ENCODE measurements at places on chromosomes 16 and 17.

DNA sequence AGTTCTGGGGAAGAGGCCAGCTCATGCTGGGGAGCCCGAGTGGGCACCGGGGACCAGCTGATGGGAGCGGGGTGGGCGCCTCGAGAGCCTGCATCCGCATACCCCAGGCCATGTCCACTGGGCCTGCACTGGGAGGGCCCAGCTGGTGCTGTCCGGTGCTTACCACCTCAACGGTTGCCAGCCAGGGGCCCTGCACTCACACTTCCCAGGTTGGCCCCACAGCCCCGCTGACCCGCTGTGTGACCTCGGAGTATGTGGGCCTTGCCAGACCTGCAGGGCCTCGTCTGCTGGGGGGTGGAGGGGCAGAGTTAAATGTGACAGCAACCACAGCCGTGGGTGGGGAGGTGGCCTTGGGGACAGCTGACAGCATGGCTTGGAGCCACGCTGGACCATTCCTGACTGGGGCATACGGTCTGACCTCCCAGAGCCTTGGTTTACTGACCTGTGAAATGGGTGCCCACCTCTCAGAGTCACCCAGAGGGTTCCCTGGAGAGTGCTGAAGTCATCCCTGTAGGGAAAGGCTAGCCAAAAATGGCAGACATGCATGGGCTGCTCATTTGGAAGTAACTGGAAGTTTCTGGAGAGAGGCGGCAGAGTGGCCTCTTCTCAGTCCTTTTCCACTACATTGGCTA, 5.4 kb upstream of the GAA start:
- no peak for DNase-seq

GRCh38 chr16:26959416-26960009, 107.2 kb upstream of the C16orf82 start:
- no peak for DNase-seq

- DNase-seq, result no peak
These were observed 47.9 kb downstream of the SNX20 start for GRCh38 chr16:50632927-50633800.

GRCh38 chr17:20121359-20122253, 112.4 kb downstream of the SPECC1 start:
- peak; percentile 52 for DNase-seq

GRCh38 chr16:11128211-11129141, 127.5 kb downstream of the SOCS1 start:
- no peak for DNase-seq

GRCh38 chr17:43790311-43790940, 10.2 kb downstream of the CFAP97D1 start:
- DNase-seq, result no peak

DNA sequence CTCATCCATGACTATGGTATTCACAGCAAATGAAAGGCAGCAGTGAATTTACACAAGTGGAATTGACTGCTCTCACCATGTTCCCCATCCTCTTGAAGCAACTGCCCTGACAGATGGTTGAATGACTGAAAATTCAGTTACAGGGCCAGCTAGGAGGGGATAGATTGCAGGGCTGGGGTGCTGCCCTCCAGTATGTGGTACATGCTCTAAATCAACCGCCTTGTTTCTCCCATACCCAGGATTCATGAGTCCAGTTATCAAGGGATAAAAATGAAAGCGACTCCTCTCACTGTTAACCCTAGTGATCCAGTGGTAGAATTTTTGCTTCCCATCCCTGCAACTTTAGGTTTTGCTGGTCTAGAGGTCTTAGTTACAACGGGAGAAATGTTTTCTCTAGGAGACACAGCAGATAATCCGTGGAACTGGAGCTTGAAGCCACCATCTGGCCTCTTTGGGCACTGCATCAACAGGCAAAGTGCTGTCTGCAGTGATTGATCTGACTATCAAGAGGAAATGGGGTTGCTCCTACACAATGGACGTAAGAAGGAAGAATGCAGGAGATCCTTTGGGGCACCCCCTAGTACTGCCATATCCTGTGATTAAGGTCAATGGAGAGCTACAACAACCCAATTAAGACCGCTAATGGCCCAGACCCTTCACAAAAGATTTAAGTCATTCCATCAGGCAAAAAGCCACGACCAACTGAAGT, 32.0 kb downstream of the SCPEP1 start:
- DNase-seq, result peak; percentile 29

DNA sequence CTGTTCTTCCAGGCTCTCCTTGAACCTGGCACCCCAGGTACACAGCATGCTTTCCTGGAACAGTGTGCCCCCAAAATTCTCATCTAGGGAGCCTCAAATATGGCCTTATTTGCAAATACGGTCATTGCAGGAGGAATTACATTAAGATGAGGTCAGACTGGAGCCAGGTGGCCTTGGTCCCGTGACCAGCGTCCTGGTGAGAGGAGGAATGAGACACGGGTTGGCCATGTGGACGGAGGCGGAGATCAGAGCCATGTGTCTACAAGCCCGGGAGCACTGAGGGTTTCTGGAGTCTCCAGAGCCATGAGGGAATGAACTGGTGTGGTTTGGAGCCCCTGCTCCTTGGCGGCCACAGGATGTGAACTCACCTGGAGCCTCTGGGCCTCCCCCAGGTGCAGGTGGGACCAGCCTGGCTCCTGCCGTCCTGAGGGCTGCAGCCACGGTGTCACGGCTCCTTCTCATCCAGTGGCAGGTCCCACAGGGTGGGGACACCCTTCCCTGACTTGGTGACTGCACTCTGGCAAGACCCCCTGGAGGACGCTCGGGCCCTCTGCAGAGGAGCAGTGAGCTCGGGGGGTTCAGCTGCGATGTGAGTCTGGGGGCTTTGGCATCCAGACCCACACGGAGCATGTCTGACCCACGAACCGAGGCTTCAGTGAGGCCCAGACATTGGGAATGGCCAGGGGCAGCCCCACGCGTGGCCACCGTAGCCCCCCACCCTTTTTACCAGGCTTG, 21.8 kb upstream of the GNG13 start:
- no peak for DNase-seq

- no peak for DNase-seq
These were observed 157.5 kb downstream of the ANKFN1 start for GRCh38 chr17:56310782-56311181.

GRCh38 chr17:3961564-3962047, 2.6 kb downstream of the ATP2A3 start:
- DNase-seq, result no peak

DNA sequence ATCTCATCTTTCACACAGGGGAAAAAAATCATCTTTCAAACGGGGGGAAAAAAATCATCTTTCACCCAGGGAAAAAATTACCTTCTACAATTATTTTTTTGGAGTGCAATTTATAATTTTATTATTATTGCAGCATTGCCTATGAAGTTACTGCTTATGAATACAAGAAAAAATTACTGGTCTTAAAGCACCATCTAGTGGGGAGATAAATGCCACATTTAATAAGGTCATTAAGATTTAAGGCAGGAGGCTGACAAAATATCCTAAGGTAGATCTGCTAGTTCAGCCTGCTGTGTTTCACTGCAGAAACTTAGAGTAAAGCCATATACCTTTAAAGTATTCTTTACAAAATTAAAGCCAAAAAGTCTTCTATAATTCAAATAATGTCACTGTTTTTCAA, 13.7 kb downstream of the SHCBP1 start:
- DNase-seq, result no peak

Measured in activated T-cell treated with anti-CD3 and anti-CD28 coated beads for 48 hours (primary cell).